Jurkat, Clone E6-1 (cell line): ENCODE measurements at places on chromosomes 6 and 20.

DNA sequence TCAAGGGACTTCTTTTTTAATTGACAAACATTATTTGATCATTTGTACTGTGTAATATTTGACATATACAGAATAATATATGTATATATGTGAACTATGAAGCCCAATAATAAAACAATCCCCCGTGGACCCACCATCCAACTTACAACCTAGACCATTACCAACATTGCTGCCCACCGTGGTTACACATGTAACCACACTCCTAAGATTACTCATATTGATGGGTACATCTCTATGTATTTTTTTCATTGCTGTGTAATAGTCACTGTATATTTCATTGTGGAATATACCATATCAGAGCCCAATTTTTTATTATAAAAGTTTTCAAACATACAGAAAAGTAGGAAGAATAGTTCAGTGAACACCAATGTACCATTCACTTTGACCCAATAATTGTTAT is 94.3 kb downstream of the RTN4IP1 start:
- no peak for DNase-seq

DNA sequence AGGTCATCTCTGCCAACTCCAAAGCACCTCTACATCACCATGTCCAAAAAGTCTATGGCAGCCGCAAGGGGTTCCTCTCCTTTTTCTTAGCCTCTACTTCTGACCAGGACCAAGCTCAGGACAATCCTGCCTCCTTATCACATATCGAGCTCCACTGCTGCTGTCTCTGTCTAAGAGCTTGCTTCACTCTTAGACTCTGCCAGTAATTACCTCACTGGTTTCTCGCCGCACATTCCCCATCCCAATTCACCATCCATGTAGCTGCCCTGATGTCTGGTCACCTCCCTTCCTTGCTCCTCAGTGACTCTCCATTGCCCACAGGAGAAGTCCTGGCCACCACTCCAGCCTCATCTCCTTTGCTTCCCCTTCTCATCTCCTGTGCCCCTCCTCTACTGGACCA is 24.1 kb upstream of the PI16 start:
- DNase-seq: no peak

DNA sequence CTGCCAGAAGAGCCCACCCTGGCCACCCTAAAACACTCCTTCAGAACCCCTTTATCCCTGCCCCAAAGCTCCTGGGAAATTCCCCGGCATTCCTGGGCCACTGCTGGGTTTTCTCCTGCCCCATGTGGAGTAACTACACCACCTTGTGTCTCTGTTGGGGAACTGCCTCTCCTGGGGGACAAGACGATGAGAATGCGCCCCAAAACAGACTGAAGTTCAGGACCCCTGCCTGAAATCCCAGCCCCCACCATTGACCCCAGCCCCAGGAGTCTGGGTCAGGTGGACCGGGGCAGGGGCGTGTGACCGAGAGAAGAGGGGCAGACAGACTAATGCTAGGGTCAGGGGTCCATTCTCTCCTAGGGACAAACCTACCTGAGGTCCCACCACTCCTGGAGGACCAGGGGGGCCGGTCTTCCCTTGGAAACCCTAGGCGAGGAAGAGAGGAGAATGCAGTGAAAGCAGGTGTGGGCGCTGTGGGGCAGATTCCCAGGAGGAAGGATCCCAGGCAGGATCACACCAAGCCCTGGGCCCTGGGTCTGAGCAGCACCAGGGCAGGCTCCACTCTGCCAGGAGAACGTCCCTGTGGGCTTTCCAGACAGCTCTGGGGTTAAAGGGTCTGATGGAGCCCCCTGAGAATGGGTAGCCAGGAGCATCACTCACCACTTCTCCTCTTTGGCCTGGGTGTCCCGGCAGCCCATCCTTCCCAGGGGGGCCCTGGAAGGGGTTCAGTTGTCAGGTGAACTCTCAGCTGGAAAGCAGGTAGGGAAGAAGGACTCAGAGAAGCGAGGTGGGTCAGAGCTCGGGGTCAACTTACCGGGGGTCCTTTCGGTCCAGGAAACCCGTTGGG is 19.4 kb downstream of the COL11A2 start:
- no peak for DNase-seq

GRCh38 chr6:16836144-16836981 is 75.1 kb upstream of the ATXN1 start:
- DNase-seq: no peak

DNA sequence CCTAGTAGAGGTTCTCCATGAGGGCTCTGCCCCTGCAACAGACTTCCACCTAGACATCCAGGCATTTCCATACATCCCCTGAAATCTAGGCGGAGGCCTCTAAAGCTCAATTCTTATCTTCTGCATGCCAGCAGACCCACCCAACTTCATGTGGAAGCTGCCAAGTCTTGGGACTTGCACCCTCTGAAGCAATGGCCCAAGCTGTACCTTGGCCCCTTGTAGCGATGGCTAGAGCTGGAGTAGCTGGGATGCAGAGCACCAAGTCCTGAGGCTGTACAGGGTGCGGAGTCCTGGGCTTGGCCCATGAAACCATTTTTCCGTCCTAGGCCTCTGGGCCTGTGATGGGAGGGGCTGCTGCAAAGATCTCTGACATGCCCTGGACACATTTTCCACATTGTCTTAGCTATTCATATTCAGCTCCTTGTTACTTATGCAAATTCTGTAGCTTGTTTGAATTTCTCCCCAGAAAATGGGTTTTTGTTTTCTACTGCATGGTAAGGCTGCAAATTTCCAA is 17.4 kb upstream of the ELOVL5 start:
- no peak for DNase-seq

DNA sequence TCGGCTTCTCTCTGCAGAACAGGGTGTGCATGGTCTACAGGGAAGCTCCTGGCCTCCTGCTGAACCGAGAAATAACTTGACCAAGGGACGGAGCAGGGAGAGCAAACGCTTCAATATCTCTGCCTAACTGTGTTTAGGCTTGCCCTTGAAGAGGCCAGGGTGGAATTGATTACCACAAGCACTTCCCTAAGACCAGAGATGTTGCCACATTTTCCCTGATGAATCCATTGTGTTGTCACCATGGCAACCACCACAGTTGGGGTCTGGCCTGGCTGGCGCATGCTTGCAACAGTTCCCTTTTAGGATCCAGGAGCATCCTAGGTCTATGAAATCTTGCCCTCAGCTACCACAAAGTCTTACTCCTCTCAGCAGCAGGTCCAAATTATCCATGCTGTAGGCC is 213.5 kb upstream of the SULF2 start:
- no peak for DNase-seq

- no peak for DNase-seq
These were observed 177.3 kb downstream of the CDKAL1 start for GRCh38 chr6:20711518-20711917.

DNA sequence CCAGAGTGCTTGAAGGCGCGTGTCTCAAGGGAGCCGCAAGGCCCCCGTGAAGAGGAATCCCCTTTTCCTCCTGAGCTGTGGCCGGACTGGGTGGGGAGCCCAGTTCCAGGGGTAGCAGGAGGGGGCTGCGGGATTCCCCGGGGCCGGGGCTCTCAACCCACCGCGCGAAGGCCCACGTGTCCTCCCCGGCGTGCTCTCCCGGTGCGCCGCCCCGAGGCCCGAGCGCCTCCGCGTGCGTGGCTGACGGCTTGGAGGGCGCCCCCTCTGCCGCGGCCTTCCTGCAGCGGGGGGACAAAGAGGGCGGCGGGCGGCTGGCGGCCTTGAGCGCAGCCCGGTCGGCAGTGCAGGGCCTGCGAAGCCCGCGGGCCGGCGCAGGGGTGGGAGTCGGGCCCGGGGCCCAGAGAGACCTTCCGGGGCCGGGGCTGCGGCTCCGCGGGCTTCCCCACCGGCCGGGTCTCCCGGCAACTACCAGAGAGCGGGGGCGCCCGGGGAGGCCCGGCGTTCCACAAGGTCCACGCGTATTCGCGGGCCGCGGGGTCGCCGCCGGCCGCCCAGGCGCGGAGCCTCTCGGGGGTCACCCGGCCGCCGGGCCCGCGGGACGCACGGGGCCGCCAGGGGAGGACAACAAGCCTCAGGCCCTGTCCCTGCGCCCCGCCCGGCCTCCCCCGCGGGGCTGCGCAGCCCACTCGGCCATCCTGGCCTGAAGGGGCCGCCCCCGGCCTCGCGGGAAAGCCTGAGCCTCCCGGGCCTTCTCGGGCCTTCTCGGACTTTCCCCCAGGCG is at the start of gene FAM217A:
TSS of gene FAM217A (minus strand) at position 447 of the 781 bp plus-strand sequence. CDS start 1,723 bp downstream, outside the sequence.
- no peak for DNase-seq

DNA sequence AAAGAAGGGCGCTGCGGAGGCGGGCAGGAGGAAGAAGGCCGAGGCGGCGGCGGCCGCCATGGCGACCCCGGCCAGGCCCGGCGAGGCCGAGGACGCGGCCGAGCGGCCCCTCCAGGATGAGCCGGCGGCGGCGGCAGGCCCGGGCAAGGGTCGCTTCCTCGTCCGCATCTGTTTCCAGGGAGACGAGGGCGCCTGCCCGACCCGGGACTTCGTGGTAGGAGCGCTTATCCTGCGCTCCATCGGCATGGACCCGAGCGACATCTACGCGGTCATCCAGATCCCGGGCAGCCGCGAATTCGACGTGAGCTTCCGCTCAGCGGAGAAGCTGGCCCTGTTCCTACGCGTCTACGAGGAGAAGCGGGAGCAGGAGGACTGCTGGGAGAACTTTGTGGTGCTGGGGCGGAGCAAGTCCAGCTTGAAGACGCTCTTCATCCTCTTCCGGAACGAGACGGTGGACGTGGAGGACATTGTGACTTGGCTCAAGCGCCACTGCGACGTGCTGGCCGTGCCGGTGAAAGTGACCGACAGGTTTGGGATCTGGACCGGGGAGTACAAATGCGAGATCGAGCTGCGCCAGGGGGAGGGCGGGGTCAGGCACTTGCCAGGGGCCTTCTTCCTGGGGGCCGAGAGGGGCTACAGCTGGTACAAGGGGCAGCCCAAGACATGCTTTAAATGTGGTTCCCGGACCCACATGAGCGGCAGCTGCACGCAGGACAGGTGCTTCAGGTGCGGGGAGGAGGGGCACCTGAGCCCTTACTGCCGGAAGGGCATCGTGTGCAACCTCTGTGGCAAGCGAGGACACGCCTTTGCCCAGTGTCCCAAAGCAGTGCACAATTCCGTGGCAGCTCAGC is 780 bp downstream of the ZCCHC3 start:
- no peak for DNase-seq

DNA sequence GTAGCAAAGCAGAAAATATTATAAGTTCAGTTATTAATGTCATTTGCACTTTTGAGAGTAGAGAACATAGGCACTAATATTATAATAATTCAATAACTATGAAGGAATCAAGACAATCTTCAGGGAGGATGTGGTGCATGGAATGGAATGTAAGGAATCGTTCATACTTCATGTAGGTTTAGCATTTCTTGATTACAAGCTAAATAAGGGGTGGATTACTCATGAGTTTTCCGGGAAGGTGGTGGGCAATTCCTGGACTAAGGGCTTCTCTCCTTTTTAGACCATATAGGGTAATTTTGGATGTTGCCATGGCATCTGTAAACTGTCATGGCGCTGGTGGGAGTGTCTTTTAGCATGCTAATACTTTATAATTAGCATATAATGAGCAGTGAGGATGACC is 9.1 kb upstream of the BTNL2 start:
- DNase-seq: no peak

DNA sequence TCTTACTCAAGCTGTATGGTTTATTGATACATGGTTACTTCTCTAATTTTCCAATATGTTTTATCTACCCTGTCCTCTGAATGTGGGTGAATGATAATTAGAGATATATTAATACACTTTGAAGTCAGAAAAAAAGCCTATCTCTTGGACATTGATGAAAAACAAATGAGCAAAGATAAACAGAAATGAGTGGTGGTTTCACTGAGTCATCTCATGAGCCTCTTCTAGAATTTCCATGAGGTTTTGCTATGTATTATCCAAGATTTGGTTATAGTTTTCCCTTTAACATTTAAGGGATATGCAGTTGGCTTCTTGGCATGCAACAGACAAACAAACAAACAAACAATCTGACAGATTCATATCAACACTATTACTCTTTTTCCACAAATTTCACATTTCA is 586.8 kb downstream of the RFPL4B start:
- no peak for DNase-seq

- DNase-seq: no peak
These were observed 37.1 kb upstream of the EZR start for GRCh38 chr6:158856261-158856660.

GRCh38 chr20:7601431-7601830 is 338.8 kb downstream of the HAO1 start:
- DNase-seq: no peak
